Activated B cell treated with CpG ODN at 0.5 μM for 24 hours (primary cell): ENCODE measurements at places on chromosomes 3 and 15.

- no peak for DNase-seq
Measured at GRCh38 chr3:114328345-114328744, 34.5 kb downstream of the TIGIT start.

- DNase-seq, result peak; percentile 60
Measured at GRCh38 chr3:53180305-53181023, 19.5 kb downstream of the PRKCD start.

GRCh38 chr15:28078191-28078719 is 20.9 kb downstream of the OCA2 start:
- no peak for DNase-seq

DNA sequence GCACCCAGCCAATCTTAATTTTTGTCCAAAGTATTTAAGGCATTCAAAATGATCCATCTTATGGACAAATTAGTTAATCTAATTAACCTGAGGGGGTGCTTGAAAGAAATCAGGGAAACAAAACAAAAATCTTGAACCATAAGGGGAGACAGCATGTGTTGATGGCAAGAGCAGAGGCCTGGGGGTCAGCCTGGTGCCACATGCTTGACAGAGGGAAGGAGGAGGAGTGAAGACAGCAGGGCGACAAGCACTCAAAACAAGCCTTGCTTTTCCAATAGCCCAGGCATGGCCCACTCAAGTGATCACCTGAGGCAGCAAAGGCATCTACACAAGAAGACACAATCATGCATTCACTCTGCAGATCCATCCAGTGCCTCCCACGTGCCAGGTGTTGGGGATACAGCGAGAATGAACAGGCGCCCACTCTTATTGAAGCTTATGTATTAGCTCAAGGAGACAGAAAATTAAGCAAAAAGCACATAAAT is 25.0 kb upstream of the MGLL start:
- no peak for DNase-seq

DNA sequence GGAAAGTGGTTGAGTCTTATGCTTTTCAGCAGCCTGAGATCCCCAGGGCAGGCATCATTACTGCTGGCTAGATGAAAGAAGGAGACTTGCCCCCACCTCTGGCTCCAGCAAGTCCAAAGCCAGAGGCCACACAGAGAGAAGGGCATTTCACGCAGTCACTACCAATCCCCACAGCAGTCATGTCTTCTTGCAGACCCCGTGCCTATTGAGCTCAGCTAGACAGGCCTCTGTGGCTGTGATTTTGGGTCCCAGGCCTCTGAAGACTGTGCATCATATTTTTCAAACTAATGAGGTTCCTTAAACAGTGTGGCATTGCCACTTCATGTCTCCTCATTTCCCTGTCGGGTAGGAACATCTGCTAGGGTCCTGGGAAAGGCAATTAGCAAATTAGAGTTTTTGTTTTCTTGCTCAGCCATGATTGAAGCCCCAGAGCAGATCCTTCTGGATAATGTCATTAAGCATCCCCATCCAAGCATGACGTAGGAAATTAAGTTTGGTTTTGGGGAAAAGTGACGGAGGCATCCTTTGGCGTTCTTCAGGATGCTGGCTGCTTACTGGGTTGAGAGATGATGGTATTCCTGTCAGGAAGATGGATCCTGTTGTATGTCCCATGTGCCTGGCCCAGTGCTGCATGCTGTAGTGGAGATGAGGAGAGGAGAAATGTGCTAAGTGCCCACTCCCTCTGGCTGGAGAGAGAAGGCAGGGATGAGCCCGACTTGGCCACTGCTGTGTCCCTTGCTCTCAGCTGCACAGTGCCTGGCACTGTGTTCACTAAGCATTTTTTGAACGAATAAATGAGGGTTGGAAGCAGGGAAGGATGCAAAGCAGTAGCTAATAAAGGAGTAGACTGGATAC is 7.0 kb downstream of the SPSB4 start:
- no peak for DNase-seq

DNA sequence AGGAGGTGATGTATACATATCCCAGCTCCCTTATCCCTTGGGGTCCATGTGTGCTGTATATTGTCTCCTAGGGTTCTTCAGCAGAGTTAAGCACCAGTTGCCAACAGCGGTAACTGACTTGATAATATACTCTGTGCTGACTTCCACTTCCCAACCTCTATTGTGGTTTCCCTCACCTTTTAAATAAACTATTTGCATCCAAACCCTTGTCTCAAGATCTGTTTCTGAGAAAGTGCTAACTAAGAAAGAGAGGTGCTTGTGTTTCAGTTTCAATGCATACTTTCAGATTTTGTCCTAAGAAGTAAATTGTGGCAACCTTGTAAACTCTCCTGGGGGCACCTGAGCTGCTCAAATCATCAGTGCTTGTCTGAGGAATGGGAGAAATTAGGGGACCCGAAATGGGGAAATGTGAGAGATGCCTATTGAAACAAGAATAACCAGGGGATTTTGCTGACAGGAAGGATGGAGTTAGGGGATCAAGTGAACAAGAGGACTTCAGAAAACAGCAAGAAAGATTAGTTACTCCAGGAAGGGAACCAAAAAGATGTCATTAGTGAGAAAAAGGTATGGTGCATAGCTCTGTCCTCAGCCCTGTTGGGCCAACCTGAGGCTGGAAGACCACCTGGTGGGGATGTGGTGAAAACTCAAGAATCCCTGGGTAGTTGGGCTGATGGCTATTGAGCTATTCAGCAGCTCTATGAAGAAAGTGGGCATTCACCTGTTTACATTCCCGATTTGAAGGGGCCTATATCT is 50.9 kb upstream of the MRPL3 start:
- DNase-seq, result no peak

DNA sequence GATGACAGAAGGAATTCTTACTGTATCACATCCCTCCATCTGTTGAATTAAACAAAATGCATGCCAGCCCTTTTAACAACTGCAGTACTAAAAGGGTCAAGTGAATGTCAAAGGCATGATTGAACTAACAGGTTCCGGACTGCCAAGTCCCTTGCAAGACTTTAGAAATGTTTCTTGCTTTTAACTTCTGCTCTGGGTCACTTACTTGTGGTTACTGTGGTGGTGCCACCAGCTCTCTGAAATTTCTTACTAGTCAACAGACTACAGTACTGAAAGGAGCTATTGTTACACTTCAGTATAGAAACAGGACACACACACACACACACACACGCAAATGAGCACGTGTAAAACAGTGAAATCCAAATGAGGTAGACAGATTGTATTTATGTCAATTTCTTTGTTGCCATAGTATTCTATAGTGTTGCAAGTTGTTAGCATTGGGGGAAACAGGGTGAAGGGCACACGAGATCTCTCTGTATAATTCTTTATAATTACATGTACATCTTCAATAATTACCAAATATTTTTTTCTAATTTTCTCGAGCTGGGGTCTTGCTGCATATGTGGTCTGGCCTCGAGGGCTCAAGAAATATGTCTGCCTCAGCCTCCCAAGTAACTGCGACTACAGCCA is 79.9 kb upstream of the SLC25A26 start:
- DNase-seq, result no peak

- DNase-seq, result no peak
Measured at GRCh38 chr3:157104928-157105652, 54.9 kb downstream of the CCNL1 start.

GRCh38 chr3:155871746-155872158 is 1.3 kb downstream of the GMPS start:
- no peak for DNase-seq

- no peak for DNase-seq
Measured at GRCh38 chr15:57138349-57138788, 219.9 kb downstream of the TCF12 start.

- no peak for DNase-seq
Measured at GRCh38 chr15:35444557-35445204, 101.3 kb downstream of the DPH6 start.
